CD8-positive, alpha-beta T cell (primary cell): ENCODE measurements at places on chromosomes 2 and 18. TPM values are rescaled to one million over a fixed set of nuclear protein-coding genes. Genes with fewer than 3 reads are reported as not detected.

GRP gene
- total RNA-seq, result not detected

DNA sequence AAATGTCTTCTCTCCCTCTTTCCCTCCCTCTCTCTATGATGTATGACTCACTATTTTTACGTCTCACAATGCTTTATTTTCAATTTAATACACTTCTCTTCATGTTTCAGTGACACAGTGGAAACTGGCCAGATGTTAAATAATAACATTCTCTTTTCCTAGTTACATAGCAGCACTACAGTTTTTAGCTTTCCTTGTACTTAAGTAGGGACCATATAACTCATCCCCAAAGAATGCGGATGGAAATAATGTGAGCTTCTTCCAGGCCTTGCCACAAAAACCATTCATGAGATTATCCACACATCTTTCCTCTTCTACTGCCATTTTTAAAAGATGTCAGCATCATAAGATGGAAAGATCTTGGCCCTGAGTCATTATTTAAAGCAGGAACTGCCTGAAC lies 789.4 kb downstream of the LRP1B start:
- DNase-seq, result no peak

DNA sequence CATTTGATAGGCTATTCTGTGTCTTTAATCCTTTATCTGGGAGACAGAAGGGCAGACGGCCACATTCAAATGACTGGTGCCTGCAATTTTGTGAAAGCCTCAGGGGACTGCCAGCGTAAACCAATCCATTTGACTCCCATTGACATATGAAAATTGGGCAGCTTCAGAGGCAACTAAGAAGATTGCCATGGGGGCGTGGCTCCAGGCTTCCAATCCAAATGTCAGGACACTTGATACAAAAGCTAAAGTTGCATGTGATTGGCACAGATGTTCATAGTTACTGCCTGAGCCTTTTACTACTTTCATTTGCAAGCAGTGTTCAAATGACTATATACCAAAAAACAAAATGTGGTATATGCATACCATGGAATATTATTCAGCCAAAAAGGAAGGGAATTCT lies 42.0 kb downstream of the SPC25 start:
- no peak for DNase-seq

- no peak for DNase-seq
Observed at GRCh38 chr2:55003706-55004639, 46.3 kb downstream of the RTN4 start.

GRCh38 chr2:112725545-112726457 lies 5.0 kb downstream of the NT5DC4 start:
- no peak for DNase-seq

DNA sequence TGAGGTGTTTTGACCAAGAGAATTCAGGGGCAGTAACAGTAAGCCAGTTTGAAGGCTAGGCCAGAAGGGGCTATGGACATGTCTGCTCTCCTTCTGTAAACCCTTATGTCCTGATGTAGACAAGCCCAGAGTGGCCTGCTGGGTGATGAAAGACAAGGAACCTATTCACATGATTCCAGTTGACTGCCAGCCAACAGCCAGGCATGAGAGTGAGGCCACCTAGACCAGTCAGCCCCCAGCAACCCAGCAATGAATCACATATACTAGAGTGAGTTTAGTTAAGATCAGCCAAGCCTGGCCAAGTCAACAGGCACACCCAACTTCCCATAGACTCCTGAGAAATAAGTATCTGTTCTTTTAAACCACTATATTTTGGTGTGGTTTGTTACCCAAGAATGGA lies 1889.7 kb upstream of the CELF4 start:
- DNase-seq, result no peak
